ENCODE measurements at places on chromosomes 2 and 18.

DNA sequence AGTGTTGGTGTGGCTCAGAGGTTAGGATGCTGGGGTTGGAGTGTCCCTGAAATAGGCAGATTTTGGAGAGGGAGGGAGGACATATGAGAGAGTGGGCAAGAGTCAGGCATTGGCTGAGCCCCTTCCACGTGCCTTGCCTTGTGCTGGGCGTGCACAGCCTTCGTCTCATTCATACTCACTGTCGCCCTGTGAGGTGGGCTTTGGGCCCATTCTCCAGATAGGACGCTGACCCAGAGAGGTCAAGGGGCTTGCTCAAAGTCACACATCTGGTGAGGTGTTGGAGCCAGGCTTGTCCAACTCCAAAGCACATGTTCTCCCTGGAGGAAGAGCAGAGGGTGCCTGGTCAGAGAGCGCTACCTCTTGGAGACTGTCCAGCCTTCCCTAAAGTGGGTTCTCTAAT lies 166.8 kb downstream of the DYSF start:
- DNase-seq: no peak

DNA sequence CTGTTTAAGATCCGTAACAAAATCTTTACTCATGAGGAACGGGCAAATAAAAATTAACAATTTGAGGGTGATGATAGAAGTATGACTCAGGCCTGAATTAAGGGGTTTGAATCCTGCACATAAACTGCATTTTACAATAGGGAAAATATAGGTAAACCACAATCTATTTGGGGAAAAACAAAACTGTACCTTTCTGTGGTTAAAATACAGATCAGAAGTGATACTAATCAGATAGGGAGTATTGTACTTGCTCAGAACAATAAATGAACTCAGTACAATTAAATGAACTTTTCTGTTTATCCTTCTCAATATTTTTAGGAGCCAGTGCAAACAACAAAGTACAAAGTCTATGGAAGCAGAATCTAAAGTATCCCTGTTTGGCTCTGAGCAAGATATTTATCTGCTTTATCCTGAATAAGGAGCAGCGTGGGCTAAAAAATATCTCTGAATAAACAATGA lies 287.3 kb downstream of the ZNF385B start:
- DNase-seq: no peak

GRCh38 chr2:170816504-170817092 lies at the start of gene GAD1:
Gene GAD1 (plus strand): TSS chr2:170816887. CDS start chr2:170818592, 1,705 bp downstream.
- DNase-seq: peak; percentile 40

DNA sequence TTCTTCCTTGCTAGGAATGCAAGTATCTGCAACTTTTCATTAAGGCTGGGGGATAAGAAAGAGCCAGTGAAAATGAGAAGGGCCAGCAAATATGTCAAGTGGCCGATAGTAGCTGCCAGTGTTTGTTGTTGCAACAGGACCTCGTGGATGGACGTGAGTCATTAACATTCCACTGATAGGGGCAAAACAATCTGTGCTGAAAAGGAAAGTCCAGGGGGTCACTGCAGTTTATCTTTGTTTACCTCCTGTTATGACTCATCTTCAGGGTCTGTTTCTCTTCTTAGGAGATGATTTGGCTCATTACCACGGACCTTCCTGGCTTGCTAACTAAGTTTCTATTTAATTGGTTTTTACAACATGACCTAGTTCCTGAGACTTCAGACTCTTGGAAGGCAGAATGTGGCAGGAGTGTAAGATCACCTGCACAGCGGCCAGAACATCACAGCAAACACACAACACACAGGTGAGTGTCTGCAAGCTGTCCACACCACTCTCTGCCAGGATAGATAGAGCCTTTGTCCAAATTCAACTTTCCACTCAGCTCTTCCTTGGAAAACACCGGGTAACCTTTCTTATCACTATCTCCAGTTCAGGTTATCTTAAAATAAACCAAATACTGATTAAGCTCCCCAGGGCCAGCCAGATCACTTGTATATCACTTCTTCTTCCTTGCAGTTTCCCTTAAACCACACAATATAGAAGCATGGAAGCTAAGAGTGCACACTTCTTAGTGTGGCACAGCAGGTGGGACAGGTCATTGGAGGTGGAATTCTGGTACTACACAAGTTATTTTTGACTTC lies 157.5 kb upstream of the LMAN1 start:
- no peak for DNase-seq

DNA sequence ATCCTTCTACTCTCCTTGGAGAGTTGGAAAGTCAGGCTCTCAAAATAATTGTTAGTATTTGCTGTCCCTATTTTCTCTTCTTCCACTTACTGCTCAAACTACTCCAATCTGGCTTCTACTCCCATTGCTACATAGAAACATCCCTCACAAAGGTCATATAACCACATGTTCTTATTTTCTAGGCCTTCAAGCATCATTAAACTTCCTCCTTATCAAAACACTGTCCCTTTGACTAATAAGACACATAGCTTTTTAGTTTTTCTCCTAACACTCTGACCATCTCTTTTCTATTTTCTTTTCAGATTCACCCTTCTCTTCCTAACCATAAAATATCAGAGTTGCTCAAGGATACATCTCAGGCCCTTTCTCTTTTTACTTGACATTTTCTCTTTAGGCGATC lies 148.3 kb downstream of the MBD2 start:
- no peak for DNase-seq

- DNase-seq: no peak
These were observed 112.7 kb upstream of the SMAD2 start for GRCh38 chr18:48043166-48043565.

DNA sequence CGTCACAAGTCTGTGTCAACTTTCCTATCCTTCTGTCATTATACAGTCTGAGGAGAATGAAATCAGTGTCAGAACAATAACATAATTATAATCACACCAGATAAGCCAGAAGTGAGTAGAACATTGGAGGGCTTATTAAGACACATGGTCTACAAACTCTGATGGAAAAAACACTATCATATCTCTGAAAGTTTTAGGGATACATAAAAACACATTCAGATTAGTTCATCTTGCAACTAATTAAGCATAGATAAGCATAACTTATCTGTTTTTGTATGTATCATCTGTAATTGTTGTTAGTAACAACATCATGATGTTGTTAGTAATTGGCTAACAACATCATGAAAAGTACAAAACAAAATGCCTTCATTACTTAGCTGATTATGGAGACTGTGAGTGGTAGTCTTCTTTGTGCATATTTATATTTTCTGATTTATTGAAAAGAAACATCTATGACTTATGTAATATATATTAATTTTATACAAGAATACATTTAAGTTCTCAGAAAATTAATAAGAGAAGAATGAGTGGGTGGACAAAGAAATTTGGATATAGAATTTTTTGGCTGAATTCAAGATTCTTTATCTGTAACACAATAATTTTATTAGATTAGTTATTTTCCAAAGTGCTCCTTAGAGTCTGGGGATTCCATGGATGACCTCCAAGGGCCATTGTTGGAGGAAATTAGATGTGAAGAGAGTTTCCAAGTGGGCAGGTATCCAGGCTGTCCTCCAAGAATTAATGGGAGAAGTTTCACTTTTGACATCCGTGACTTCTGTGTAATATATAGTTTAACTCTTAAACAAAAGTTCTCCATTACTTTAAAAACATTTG lies 16.9 kb upstream of the CCDC102B start:
- DNase-seq: no peak

DNA sequence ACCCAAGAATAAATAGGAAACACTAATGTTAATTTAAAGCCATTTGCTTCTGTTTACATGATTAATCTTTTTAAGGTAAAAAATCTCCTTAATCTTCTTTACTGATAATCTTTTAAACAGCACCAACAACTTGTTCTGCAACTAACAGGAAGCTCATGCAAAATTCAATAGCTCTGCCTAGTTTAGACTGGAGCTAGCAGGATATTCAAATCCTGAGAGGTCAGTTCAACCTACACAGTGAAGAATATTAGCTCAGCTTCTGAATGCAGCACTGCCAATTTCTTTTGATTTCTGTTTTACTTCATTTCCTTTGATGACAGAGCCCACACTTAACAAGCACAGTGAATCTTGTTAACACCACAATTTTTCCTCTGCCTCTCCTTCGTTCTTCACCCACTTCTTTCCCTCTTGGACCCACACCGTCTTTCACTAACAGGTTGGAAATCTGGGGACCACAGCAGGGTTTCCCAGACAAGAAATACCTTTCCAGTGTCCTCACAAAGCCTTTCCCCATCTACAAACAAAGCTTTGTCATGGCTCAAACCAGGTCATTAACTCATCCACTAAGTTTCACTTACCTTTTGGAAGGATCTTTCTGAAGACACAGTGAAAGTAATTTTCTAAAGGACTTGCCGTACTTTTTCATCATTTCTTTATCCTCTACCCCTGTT lies 109.8 kb downstream of the STK39 start:
- no peak for DNase-seq

GRCh38 chr2:101204400-101205115 lies 48.1 kb upstream of the CNOT11 start:
- no peak for DNase-seq

GRCh38 chr2:176328149-176328548 lies 58.9 kb downstream of the MTX2 start:
- DNase-seq: no peak

- no peak for DNase-seq
These were observed 327.0 kb upstream of the HS6ST1 start for GRCh38 chr2:128645631-128646030.

DNA sequence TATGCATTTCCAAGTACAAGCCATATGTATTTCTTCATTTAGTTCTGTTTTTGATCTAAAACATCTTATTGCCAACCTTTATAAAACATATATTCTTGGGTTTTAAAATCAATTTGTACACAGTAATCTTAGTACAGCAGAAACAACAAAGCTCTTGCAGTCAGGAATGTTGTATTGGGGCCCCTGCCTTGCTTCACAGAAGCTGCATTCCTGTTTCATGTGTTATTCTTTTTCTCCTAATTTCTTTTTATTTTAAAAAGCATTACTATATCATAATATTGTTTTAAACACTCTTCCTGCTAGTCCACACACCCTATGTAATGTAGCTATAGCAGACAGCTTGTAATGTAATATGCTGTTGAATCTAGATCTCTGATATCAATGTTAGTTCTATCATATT lies 24.0 kb downstream of the SERPINB7 start:
- DNase-seq: no peak

DNA sequence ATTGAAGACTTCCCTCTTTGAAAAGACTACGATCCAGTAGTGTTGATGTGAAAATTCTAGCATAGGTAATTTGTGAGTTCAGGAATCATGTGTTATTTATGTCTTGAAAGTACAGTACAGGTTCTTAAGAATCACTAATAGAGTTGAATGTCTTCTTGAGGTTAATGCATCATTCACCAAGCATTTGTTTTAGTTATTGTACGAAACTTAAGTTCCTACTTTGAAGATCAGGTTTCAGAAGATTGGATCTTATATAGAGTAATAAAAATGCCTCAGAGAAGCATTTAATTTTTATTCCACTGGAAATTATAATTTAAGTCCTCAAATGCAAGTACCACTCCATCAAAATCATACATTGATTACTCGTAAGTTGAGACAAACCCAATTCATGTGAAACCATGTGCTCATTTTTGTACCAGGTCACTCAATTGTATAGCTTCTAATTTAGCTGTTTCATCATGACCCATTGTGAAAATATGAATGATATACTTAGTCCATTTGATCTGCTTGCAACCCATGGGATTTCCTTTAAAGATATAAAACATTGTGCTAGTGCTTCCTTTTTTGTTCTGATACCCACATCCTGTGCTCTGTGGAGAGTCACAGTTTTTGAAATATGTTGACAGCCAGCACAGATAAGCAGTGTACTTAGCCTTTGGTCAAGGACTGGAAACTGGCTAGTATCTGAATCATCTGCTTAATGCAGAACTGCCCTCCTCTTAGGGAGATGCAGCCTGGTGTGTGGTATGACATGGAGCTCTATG lies 22.5 kb upstream of the RAB27B start:
- no peak for DNase-seq

DNA sequence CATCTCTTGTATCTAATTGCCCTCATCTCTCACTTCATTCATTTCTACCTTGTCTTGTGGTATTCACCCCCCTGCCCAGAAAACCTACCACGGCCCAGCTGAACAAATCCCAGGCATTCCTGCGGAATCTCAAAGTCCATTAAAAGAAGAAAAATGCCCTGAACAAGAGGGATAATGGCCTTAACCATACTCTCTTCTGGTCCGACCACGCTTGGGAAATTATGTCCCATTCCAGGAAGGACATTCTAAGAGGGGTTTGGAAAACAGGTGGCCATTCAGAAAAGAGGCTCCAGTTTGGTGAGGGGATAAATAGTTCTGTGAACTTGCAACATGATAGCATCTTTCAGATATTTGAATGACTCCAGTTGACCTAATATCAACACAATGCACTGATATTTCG lies 349.9 kb upstream of the ZNF521 start:
- DNase-seq: no peak

- no peak for DNase-seq
These were observed 17.5 kb downstream of the LYPD1 start for GRCh38 chr2:132652474-132652873.

- DNase-seq: no peak
These were observed 44.5 kb upstream of the FOSL2 start for GRCh38 chr2:28348149-28348567.

- DNase-seq: no peak
These were observed 10.8 kb upstream of the MYO1B start for GRCh38 chr2:191234376-191234775.
